HepG2 (cell line): ENCODE measurements at places on chromosomes 6 and 20.

DNA sequence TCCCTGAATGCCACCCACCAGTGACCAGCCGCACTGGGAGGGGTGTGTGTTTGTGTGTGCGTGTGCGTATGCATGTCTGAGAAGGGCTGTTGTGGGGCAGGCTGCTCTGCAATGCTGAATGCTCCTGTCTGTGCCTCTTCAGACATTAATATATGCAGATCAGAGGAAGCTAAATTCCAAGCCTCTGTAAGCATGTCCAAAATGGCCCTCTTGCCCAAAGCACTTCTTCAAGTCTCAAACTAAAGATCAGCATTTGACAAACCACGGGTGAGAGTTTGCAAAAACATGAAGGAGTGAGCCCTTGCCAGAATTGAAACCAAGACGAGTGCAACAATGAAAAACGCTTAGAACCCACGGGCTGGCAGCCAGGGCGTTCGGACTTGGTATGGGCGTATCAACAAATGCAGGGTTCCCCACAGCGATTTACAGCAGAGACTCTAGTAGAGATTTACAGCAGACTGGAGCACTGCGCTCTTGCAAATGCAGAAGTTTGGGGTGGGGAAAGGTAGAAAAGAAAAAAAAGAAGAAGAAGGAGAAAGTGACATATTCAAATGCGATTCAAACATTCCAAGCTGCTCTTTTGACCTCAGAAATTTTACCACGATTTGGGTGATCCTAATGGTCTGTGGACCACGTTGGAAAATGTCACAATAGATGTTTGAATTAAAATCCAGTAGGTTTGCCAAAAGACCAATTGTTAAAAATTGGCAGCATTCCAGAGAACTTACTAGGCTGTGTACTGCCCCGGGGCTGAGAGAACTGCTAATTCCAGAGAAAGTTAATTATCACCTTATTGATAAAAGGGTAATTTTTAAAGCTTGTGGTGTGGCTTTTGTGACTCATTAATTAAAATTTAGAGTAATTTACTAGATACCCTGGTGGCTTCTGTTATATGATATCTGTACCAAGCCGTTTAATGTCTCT, 3.5 kb downstream of the SCML4 start:
- no peak for DNase-seq

DNA sequence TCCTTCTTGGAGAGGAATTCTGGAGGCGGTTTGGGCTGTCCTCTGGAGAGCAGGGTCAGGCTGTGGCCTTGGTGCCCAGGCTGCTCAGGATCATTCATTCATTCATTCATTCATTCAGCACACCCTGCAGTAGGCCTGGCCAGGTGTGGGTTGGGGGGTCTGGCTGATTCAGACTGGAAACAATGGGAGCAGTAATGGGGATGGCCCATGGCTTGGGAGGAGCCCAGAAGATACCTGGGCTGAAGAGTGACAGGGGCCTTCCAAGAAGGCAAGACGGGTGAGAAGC, 31.5 kb downstream of the TOX2 start:
- no peak for DNase-seq

DNA sequence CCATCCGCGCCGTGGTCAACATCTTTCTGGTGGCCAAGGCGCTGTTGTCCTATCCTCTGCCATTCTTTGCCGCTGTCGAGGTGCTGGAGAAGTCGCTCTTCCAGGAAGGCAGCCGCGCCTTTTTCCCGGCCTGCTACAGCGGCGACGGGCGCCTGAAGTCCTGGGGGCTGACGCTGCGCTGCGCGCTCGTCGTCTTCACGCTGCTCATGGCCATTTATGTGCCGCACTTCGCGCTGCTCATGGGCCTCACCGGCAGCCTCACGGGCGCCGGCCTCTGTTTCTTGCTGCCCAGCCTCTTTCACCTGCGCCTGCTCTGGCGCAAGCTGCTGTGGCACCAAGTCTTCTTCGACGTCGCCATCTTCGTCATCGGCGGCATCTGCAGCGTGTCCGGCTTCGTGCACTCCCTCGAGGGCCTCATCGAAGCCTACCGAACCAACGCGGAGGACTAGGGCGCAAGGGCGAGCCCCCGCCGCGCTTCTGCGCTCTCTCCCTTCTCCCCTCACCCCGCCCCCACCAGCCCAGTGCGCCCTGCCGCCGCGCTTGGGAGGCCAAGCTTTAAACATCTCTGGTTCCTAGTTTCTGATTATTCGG, 4.0 kb downstream of the SLC32A1 start:
- DNase-seq = no peak

GRCh38 chr20:13340088-13340487, 119.0 kb downstream of the ISM1 start:
- no peak for DNase-seq

GRCh38 chr20:57964011-57964862, 254.4 kb upstream of the PMEPA1 start:
- DNase-seq = no peak
